ENCODE measurements at places on chromosomes 6 and 20.

- DNase-seq: no peak
Measured at GRCh38 chr20:11324990-11325389, 592.7 kb upstream of the BTBD3 start.

DNA sequence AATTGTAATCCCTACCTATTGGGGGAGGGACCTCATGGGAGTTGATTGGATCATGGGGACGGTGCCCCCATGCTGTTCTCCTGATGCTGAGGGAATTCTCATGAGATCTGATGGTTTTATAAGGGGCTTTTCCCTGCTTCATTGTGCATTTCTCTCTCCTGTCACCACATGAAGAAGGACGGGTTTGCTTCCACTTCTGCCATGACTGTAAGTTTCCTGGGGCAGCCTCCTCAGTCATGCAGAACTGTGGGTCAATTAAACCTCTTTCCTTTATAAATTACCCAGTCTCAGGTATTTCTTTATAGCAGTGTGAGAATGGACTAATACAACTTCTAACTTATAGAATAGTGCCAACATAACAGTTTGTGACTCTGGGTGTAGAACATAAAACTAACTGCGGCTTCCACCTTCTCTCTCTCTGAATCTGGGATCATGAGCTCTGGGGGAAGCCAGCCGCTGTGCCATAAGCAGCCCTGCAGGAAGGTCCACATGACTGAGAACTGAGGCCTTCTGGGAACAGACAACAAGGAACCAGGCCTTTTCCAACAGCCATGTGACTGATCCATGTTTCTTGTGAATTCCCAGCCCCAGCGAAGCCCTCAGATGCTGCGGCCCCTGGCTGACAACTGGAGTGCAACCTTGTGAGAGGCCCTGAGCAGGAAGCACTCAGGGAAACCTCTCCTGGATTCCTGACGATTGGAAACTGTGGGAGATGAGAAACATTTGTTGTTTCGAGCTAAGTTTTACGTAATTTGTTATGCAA is 3.4 kb upstream of the HLA-A start:
- no peak for DNase-seq

GRCh38 chr6:21478883-21479539 is 114.5 kb upstream of the SOX4 start:
- DNase-seq: no peak

DNA sequence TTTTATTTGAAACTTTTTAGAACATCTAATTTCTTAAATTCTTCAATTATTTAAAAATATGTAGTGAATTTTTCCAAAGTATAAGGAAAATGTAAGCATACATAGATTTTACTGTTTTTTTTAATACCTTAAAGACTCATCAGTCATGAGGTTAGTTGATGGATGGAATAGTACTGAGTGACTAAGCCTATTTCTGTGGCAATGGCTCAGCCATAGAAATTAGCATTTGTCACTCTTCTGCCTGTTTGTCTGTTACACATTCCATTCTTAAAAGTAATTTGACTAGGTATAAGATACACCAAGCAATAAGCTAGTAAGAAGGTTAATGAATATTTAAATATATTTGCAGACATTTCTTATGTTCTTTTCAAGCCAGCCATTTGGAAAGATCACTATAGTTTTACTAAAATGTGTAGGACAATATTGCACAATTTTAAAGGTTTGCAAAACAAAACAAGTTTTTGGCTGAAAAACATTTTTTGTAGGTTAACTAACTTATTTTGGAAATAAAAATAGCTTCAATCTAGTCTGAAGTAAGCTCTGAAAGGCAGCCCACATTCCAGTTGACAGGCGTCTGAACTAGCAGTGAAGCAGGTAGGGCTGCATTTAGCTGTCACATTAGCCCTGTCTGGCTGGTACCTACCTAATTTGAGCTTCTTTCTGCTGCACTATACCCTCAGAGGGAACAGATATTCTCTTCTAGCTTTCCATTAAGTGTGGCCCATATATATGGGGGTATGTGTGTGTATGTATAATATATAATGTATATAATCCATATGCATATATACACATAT is 385.7 kb downstream of the GRIK2 start:
- DNase-seq: no peak

DNA sequence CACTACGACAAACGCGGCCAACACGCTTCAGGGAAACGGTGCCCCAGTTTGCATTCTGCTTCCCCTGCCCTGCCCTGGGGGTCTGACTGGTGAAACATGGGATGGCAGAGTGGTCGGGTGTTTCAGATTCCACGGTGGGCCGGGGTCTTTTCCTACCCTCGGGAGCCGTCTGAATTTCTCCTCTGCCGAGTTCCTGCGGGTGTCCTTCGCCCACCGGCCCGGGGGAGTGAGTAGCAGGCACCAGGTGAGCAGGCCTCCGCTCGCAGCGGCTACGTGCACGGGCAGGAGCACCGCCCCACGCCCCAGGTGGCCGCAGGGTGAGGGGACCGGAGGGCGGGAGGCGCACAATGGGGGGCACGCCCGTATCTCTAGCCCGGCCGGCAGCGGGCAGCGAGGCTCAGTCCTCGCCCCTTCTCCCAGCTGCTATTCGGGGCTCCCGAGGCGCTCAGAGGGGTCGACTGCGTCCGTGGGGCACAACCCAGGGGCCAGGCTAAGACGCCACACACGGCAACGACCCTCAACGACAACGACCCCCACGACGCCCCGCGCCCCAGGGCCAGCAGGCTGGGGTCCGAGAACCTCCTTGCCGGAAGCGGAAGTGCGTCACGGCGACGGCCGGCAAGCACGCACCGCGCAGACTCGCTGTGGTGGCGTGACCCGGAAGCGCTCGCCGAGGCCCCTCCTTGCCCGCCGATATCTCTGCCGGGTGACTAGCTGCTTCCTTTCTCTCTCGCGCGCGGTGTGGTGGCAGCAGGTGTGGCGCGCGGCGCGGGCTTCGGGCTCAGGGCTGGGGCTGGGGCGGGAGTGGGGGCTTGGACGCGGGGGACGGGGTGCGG is at the start of gene RPS21:
TSS of gene RPS21 (plus strand) at position 721 of the 836 bp plus-strand sequence. CDS start 236 bp downstream, outside the sequence.
- peak; percentile 94 for DNase-seq

DNA sequence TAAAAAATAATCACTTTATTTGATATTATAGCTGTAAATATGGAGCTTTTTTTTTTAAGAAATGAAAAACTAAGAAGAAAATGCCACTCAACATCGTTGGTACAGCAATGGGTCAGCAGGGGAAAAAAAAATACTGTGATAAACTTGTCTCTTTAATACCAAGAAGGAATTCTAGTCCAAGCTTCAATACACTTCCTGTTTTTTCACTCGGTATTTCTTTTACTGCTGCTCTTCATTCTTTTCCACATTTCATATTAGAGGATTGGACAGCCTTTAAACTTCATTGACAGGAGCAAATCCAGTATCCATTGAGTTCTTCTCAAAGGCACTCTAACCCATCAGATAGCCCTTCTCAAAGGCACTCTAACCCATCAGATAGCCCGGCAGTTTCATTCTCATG is 22.2 kb upstream of the EZR start:
- no peak for DNase-seq

DNA sequence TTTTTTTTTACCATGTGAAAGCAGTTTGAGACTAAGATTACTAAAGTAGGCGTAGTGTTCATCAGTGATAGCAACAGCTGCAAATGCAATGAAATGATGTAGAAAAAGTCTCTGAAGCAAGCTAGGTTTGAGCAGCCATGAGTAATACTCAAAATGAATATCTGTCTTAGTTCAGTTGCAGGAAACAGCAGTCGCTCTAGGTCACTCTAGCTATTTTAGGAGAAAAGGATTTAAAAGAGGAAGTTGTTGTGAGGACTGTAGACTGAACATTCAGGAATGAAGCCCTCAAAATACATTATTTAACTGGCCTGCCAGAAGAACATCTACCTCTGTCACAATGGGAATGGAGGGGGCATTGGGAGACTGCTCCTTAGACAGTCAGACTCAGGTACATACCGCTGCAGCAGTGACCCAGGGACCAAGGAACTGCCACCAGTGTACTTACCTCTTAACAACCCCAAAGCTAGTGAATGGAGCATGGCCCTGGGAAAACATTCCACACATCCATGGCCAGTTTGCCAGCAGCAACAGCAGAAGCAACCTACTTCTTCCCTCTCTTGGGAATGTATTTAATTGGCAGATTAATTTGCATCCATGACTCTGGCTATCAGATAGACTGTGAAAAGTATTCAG is 243.0 kb upstream of the KHDRBS2 start:
- no peak for DNase-seq

DNA sequence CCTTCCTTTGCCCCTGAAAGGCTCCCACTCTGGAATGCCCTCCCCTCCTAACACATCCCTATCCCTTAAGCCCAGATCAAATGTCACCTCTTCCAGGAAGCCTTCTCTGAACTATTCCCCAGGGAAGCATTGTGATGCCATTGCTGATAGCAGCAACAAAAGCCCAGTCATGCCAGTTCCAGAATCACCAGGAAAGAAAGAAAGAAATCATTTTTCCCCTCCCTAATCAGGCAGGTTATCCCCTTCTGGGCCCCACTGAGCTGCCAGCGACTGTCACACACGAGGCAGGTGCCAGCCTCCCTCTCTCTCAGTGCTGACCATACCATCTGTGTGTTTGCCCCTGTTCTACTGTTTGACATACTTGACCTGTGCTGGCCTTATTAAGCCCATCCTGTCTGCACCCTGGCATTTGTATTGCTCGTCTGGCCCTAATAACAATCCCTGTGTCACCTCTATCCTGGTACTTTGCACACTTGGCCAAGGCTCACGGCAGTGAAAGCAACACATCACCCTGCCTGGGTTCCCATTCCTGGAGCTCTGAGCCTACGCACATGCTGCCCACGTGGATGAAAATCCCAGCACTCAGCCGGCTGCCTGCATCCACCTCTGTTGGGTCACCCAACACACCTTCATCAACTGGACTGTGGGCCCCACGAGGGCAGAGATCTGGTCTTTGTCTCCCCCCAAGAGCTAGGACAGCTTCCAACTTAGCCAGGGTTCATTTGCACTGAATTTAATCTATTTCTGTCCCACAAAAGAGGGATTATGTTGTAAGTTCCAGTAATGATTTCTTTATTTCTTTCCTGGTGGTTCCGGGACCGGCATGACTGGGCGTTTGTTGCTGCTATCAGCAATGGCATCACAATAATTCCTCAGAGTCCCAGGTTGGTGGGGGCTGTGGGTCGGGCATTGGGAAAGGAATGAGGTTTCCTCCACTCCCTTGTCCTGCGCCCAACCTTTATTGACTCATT is 5.3 kb upstream of the BPIFB1 start:
- DNase-seq: no peak

- no peak for DNase-seq
Measured at GRCh38 chr6:137764464-137764863, 102.6 kb upstream of the TNFAIP3 start.

- peak; percentile 86 for DNase-seq
Measured at GRCh38 chr6:16694781-16695578, 66.3 kb downstream of the ATXN1 start.

DNA sequence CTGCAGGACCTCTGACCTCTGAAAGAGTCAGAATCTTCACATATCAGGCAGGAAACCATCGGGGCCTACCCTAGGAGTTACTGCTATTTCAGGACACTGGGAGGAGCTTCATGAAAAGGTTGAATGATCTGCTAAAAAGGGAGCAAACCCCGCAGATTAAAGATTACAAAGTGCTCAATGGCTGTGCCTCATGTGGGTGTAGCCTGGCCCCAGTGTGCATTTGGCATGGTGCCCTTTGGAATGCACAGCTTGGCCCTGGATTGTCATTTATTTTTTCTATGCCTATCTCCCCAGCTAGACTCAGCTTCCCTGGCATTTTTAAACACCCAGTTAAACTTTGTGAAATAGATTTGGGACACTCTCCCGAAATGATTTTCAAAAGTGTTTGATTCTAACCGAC is 368.5 kb upstream of the SPTLC3 start:
- DNase-seq: no peak

- no peak for DNase-seq
Measured at GRCh38 chr6:149049230-149049629, 268.3 kb upstream of the TAB2 start.

GRCh38 chr6:13811627-13812358 is 2.6 kb downstream of the MCUR1 start:
- DNase-seq: no peak

DNA sequence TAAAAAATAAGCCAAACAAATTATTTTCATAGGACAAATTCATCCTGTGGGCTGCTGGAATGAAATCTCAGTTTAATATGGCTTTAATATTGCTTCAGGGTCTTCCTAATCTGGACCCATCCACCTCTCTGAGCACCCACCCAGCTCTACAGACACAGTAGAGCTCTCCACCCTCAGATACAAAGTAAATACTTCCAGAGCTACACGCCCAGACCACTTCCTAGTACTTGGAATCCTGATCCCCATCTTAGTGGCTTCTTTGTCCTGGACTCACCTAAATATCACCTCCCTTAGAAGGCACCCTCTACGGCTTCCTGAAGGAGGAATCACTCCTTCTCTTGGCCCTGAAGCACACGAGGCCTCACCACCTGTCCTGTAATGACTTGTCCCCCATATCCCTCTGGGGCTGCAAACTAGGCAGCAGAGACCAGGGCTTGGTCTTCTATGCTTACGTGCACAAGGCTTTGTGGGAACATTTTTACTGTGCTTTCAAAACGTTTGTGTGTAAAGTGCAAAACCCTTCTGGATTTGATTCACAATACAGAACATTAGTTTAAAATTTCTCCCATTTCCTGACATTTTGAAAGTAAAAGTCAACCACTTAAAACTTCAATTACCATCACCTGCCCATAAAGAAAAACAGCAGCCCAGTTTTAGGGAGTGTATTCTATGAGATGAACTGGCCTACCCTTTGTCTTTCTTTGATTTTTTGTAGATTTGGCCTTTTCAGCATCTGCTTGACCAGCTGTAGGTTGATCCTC is 2.4 kb downstream of the CTCFL start:
- DNase-seq: peak; percentile 53

- DNase-seq: no peak
Measured at GRCh38 chr6:165889636-165890403, 226.8 kb upstream of the PDE10A start.

GRCh38 chr6:132666118-132666517 is 7.1 kb upstream of the TAAR1 start:
- no peak for DNase-seq

- DNase-seq: no peak
Measured at GRCh38 chr6:110566346-110567125, 90.1 kb upstream of the SLC22A16 start.

- no peak for DNase-seq
Measured at GRCh38 chr6:139858429-139858828, 484.0 kb upstream of the CITED2 start.

GRCh38 chr6:39416728-39417127 is 94.2 kb upstream of the KCNK16 start:
- no peak for DNase-seq

- no peak for DNase-seq
Measured at GRCh38 chr6:93676581-93676980, 257.2 kb upstream of the EPHA7 start.

- DNase-seq: no peak
Measured at GRCh38 chr20:47370850-47371782, 14.6 kb upstream of the ZMYND8 start.

Measured in activated CD4-positive, alpha-beta T cell treated with anti-CD3 and anti-CD28 coated beads, Interleukin-2, Interleukin-4, amounts not matched to agents 100 ng/mL and 50 ng/mL, durations not matched to agents 16 hours and 8 hours (primary cell).